ENCODE measurements at places on chromosomes 5 and 9.

- DNase-seq, result no peak
Observed at GRCh38 chr5:113027015-113027414, 50.4 kb downstream of the DCP2 start.

GRCh38 chr9:123434619-123435240 lies 78.7 kb downstream of the CRB2 start:
- DNase-seq, result no peak

GRCh38 chr5:122351416-122352157 lies 39.5 kb downstream of the SNCAIP start:
- no peak for DNase-seq

GRCh38 chr5:54975701-54976100 lies 9.7 kb downstream of the ESM1 start:
- no peak for DNase-seq

- DNase-seq, result no peak
Observed at GRCh38 chr9:119967867-119968535, 598.8 kb upstream of the BRINP1 start.

DNA sequence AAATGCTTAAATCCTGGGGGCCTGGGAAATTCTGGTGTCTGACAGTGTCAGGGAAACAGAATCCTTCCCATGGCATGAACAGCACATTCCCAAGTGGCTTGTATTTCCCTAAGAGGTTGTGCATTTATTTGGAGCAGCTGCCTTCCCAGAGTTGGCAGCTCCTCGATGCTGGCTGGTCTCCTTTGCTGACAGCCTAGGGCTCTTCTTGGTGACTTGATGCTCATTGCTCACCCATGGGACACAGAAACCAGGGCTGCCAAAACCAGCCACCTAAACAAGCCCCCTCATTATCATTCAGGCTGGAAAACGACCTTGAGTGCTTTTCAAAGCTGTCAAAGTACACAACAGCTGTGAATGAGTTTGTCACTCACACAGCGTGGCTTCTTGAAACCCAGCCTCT lies 24.2 kb downstream of the ENHO start:
- DNase-seq, result no peak

DNA sequence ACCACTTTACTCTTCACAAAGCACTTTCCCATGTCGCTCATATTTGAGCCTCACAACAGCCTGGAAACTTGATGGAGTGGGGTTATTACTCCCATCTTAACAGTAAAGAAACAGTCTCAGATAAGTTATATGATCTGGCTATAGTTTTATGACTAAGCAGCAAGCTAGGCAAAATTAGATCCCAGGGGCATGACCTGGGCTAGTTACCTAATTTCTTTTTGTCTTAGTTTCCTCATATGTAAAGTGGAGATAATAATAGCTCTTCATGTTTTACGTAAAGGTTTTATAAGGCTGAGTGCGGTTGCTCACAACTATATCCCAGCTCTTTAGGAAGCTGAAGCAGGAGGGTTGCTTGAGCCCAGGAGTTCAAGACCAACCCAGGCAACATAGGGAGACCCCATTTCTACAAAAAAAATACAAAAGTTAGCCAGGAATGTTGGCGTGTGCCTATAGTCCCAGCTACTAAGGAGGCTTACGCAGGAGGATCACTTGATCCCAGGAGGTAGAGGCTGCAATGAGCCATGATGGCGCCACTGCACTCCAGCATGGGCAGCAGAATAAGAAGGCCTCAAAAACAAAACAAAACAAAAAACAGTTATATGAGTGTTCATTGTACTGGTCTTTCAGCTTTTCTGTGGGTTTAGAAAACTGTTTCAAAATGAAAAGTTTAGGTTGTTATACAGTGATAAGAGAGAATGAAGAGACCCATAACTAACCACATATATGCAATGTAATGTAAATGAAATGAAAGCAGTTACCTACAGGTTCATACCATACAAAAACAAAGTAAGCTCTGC lies 6.5 kb upstream of the PLIN2 start:
- DNase-seq, result peak; percentile 38

DNA sequence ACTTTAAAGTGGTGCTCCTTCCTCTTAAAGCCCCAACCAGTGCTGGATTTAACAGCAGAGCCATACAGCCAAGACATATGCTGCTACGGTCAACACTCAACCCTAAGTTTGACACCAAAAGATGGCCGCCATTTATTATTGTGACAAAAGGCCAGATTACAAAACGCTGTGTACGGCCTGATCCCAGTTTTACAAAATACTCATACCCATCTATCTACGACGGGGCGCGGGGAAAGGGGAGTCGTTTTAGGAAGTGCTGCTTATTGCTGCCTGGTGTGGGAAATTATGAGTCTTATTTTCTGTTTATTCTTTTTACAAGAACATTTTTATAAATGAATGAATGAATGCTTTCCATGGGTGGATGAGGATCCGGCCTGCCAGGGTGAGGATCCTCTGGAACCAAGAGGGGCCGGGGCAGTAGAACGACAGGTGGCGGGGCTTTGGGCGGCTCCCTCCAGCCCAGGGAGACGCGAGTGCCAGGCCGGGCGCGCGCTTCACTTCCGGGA lies 457 bp upstream of the IDNK start:
- peak; percentile 27 for DNase-seq

DNA sequence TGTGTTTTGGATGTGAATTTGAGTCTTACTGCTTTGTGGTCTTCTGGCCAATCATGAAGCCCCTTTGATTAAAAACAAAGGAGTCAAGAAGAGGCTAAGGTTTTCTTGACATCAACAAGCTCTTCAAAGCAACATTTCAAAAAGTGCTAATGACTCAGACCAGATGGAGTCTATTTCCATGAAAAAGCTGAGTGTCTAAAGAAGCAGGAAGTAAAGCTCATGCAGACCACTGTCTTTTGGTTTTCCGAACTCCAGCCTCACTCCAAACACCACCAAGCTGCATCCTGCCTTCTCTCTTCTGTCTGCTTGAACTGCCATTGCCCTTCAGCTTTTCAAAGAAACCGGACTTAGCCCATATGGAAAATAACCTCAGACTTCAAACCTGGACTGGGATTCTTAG lies 115.2 kb downstream of the PRDM6 start:
- no peak for DNase-seq

- DNase-seq, result no peak
Observed at GRCh38 chr5:39368116-39368515, 3.8 kb upstream of the C9 start.

GRCh38 chr9:132327537-132327936 lies 27.2 kb downstream of the SETX start:
- DNase-seq, result no peak

- DNase-seq, result no peak
Observed at GRCh38 chr9:115398996-115399395, 281.0 kb upstream of the TNC start.

DNA sequence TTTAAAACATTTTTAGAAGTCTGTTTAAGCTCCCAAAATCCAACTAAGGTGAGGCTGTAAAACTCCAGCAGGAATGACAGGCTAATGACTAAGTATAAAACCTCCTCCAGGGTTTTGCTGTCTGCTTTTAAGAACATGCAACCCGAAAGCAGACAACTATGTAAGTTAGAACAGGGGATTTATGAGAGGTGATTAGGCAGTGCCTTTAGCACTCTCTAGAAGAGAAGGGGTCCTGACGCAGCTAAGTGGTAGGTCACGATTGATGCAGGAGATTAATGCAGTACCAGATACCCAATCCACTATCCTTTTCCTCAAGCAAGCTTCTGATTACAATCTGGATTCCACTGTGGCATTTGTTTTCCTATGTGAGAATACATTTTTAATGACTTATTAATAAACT lies 25.9 kb downstream of the HOMER1 start:
- DNase-seq, result no peak

Measured in iris pigment epithelial cell (primary cell).